Upper lobe of left lung (tissue), 6 donors: ENCODE measurements at places on chromosomes 5 and 9. TPM values are rescaled to one million over a fixed set of nuclear protein-coding genes. Genes with fewer than 3 reads are reported as not detected.

- H3K27me3 ChIP-seq: no peaks in the 10 kb centered on the region
- peaks cover 29% of the 10 kb centered on the region for H3K4me1 ChIP-seq
- H3K27ac ChIP-seq: no peak overlapping the region
- DNase-seq: no peak
Observed at GRCh38 chr9:12816656-12817101, 41.9 kb downstream of the LURAP1L start.

- no peaks in the 10 kb centered on the region for H3K36me3 ChIP-seq
- H3K27me3 ChIP-seq: no peaks in the 10 kb centered on the region
- DNase-seq: no peak
- no peak overlapping the region for H3K4me3 ChIP-seq
- no peak overlapping the region for H3K27ac ChIP-seq
Observed at GRCh38 chr5:120257358-120257971, 206.6 kb upstream of the PRR16 start.

DNA sequence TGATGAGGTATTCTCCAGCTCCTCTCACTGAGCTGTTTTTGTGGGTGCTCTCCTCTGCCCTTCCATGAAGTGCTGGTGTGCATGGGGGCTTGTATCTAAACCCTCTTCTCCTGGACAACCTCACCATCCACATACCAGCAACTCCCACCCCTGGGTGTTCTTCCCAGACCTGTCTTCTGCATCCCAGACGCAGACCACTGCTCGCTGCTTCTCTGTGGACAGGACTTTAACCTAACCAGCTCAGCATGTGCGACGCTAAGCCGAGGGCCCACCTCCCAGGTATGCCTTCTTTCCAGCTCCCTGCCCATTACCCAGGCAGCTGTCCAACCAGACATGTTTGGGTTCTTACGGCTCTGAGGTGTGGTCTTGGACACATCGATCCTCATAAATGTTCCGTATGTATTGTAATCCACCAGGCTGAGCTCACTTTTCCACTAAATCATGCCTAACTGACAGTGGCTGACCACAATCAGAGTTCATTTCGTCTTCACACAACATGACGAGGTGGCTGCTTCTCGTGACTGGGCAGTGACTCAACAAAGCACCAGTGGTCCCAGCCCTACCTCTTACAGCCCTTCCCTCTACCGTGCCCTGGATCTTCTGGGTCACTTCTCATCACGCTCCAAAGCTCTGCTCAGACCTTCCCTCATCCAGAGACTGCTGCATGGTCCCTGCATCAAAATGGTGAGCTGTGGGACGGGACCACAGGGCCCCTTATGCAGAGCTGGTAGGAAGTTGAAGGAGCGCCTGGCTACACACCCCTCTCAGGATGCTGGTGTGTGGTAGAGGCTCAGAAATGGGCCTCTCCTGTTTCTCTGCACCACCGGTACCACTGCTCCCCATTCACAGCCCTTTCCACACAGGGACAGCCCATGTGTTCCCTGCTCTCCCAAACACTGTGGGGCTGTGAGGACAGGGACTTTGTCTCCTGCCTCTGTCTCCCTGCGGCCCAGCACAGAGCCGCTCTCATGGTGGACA lies 9.6 kb upstream of the PTGES2 start:
- H3K4me1 ChIP-seq: no peaks in the 10 kb centered on the region
- DNase-seq: no peak
- H3K36me3 ChIP-seq: no peaks in the 10 kb centered on the region
- no peak overlapping the region for H3K4me3 ChIP-seq

- H3K27me3 ChIP-seq: no peaks in the 10 kb centered on the region
- H3K4me1 ChIP-seq: peaks cover 3% of the 10 kb centered on the region
- DNase-seq: no peak
- no peaks in the 10 kb centered on the region for H3K36me3 ChIP-seq
Observed at GRCh38 chr9:224582-225520, 10.2 kb downstream of the DOCK8 start.

- peaks cover 10% of the 10 kb centered on the region for H3K4me1 ChIP-seq
- H3K27me3 ChIP-seq: no peaks in the 10 kb centered on the region
- no peak overlapping the region for H3K4me3 ChIP-seq
Observed at GRCh38 chr5:55997742-55998351, 3.1 kb upstream of the IL6ST start.

- DNase-seq: no peak
- no peak overlapping the region for H3K4me3 ChIP-seq
- H3K27me3 ChIP-seq: no peaks in the 10 kb centered on the region
- peaks cover 10% of the 10 kb centered on the region for H3K4me1 ChIP-seq
Observed at GRCh38 chr5:90440644-90441043, 31.1 kb upstream of the CETN3 start.

DNA sequence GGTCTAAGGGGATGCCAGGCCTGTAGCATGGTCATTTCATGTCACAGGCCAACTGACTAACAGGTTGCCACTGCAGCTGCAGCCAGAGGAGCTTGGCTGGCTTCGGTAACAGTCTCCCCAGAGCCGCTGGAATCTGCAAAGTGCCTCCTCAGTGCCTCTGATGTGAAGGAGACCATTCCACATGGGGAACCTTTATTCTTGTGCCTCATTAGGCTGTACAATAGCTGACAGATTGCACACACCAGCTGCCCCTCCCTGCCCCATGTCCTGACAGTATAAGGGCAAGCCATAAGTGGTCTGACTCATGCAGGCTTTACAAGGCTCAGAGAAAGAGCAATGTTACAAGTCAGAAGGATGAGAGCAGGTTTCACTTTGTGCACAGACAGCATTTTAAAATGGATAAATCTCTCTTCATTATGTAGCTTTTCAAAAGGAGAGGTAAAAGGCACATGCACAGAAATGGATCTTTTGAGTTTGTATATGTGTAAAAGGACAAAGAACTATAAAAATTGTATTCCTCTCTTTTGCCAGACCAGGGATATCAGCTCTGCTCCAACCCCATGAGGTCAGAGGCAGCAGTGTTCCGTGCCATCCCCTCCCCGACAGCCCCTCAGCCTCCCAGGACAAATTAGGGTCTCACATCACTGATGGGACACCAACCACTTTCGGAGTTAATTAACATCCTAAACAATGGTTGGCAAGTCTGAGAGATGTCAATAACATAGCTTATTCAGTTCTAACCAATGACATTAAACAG lies 467.8 kb downstream of the TMEM232 start:
- no peak overlapping the region for H3K4me3 ChIP-seq
- no peaks in the 10 kb centered on the region for H3K36me3 ChIP-seq
- no peaks in the 10 kb centered on the region for H3K4me1 ChIP-seq
- no peak for DNase-seq
- no peaks in the 10 kb centered on the region for H3K27me3 ChIP-seq
- H3K27ac ChIP-seq: no peak overlapping the region

DNA sequence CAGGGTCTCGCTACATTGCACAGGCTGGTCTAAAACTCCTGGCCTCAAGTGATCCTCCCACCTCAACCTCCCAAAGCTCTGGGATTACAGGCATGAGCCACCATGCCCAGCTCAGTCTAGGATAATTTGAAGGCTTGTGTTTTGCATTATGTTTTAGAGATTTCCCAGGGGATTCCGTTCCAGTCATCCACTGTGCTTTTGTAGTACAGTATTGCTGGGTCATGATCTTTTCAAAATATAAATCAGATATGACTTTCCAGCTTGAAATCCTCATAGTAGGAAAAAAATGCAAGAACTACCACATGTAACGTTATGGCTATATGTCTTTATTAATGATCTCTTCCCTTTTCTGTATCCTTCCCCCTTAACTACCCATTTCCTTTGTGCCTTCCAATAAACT lies 338.1 kb downstream of the PRELID2 start:
- H3K36me3 ChIP-seq: no peaks in the 10 kb centered on the region
- no peaks in the 10 kb centered on the region for H3K27me3 ChIP-seq
- no peaks in the 10 kb centered on the region for H3K4me1 ChIP-seq
- H3K4me3 ChIP-seq: no peak overlapping the region

GRCh38 chr9:114910541-114910940 lies 19.9 kb downstream of the TNFSF8 start:
- H3K4me1 ChIP-seq: peaks cover 7% of the 10 kb centered on the region
- H3K4me3 ChIP-seq: no peak overlapping the region
- no peaks in the 10 kb centered on the region for H3K27me3 ChIP-seq
- no peak overlapping the region for H3K27ac ChIP-seq

DNA sequence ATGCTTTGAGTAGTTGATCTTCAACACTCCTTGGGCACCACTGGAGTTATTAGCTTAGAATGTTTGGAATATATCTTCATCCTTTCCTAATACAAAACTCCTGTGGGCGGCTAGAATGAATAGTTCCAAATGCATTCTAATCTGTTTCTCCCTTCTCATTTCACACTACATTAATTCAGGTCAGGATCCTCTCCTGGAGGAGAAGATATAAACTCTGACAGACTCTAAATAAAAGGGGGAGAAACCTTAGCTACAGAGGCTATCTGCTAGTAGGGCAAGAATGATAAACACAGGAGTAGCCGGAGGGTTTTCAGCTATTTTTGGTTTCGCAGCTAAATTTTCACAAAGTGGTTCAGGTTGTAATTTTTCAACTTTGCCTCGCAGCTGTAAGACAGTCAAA lies 45.2 kb upstream of the FAM240B start:
- H3K27ac ChIP-seq: no peak overlapping the region
- H3K4me1 ChIP-seq: no peaks in the 10 kb centered on the region
- H3K36me3 ChIP-seq: no peaks in the 10 kb centered on the region
- no peak for DNase-seq

DNA sequence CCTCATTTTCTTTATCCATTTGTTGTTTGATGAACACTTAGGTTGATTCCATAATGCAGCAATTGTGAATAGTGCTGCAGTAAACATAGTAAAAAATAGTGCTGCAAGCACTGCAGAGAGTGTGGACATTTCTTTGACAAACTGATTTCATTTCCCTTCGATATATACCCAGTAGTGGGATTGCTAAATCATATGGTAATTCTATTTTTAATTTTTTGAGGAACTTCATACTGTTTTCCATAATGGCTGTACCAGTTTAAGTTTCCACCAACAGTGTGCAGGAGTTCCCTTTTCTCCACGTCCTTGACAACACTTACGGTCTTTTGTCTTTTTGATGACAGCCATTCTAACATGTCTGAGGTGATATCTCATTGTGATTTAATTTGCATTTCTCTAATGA lies 138.2 kb upstream of the PLPPR1 start:
- H3K4me1 ChIP-seq: no peaks in the 10 kb centered on the region
- H3K4me3 ChIP-seq: no peak overlapping the region

- no peak for DNase-seq
- H3K4me3 ChIP-seq: peak overlapping the region; percentile 53
- no peak overlapping the region for H3K27ac ChIP-seq
- no peaks in the 10 kb centered on the region for H3K36me3 ChIP-seq
Observed at GRCh38 chr5:139903450-139903794, 107.8 kb downstream of the PSD2 start.

DNA sequence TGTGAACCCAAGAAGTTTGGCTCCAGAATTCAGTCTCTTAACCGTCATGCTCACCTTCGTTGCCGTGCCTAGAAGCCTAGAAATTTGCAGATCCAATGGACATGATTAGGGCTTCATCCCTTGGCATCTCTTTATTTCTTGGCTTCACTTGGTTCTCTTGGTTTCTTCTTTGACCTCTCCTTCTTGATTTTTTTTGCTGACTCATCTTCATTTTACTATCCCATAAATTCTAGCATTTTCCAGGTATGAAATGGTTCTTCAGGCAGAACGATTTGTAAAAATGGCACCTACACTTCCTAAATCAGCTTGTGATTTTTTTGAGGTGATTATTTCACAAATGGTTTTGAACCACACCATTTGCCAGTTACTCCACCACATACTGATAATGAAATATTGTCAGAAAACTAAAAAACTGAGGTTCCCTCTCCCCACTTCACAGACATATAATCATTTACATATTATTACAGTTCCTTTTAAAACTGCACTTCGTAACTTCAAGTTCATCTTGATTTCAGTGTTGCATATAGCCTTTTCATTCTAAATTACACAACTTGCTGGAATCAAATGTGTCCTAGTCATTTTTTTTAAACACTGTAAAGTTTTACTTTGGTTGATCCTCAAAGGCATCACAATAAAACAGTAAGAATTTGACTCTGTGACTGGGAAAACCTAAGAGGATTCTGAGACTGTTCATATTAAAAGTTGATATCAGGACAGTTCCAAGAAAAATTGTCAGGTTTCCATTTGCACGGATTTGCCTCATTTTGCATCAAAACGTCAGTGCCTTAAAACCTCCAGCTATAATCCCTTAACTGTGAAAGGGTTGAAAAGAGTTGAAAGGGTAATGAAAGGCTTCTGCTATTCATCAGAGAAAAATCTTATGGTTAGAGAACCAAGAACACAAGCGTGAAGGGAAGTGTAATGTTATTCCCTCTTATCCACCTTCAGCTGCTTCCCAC lies 8.9 kb upstream of the NREP start:
- no peak for DNase-seq
- no peak overlapping the region for H3K27ac ChIP-seq
- no peaks in the 10 kb centered on the region for H3K4me1 ChIP-seq
- H3K27me3 ChIP-seq: no peaks in the 10 kb centered on the region

GRCh38 chr5:35821513-35821912 lies 35.2 kb upstream of the IL7R start:
- no peaks in the 10 kb centered on the region for H3K27me3 ChIP-seq
- H3K27ac ChIP-seq: no peak overlapping the region
- no peaks in the 10 kb centered on the region for H3K4me1 ChIP-seq
- no peak overlapping the region for H3K4me3 ChIP-seq

DNA sequence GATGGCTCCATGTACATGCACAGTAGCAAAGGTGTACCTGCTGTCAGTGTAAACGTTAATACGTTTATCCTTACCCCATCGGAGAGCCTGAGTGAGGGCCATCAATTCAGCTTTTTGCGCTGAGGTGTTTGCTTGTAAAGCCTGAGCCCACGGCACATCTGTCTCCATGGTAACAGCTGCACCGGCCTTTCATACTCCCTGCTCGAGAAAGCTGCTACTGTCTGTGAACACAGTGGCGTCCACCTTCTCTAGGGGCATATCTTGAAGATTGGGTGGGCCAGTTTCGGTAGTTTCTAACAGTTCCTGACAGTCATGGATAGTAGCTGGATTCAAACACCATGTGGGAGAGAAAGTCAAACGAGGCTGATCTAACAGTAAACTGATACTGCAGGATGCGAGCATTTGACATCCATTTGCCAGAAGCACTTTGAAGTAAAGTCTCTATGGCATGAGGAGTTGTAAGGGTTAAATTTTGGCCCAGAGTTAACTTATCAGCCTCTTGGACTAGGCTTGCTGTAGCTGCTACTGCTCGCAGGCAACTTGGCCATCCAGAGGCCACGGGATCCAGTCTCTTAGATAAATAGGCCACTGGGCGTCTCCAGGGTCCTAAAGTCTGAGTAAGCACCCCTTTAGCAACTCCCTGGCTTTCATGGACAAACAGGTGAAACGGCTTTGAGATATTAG lies 21.0 kb upstream of the RHOBTB3 start:
- no peak overlapping the region for H3K27ac ChIP-seq
- no peaks in the 10 kb centered on the region for H3K36me3 ChIP-seq
- H3K4me1 ChIP-seq: no peaks in the 10 kb centered on the region
- no peaks in the 10 kb centered on the region for H3K27me3 ChIP-seq
- DNase-seq: no peak
- no peak overlapping the region for H3K4me3 ChIP-seq

The POLK gene
- total RNA-seq: 30.4 TPM

The ZDHHC11 gene
- total RNA-seq: 32.4 TPM

The OLFM1 gene
- total RNA-seq: 47.9 TPM

The TXNDC8 gene
- not detected for total RNA-seq

The ENTPD8 gene
- total RNA-seq: not detected

The SLC4A9 gene
- total RNA-seq: 0.23 TPM

The PPP1R26 gene
- 29.5 TPM for total RNA-seq

The ARSI gene
- total RNA-seq: 0.78 TPM

The CDH9 gene
- not detected for total RNA-seq

The AFAP1L1 gene
- total RNA-seq: 15.2 TPM
